Large intestine (tissue), 12 donors: ENCODE measurements at places on chromosomes 2 and 18.

- no peak for DNase-seq
Measured at GRCh38 chr2:6999211-6999877, 82.1 kb downstream of the RNF144A start.

DNA sequence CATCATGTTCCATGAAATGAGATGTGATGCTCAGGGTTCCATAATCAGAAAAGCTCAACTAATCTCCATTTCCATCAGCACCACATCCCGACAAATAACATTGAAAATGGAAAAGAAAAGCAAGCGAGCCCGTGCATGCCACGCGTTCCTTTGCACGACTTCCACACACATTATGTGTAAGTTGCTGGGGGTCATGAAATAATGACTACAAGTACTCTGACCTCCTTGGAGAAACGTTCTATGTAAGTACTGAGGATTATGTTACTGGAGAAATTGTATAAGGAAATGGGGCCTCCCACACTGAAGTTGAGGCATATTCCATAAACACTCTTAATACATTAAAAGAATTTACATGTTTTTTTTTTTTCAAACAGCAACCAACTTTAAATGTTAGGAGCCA, 38.3 kb downstream of the CCBE1 start:
- DNase-seq, result no peak

DNA sequence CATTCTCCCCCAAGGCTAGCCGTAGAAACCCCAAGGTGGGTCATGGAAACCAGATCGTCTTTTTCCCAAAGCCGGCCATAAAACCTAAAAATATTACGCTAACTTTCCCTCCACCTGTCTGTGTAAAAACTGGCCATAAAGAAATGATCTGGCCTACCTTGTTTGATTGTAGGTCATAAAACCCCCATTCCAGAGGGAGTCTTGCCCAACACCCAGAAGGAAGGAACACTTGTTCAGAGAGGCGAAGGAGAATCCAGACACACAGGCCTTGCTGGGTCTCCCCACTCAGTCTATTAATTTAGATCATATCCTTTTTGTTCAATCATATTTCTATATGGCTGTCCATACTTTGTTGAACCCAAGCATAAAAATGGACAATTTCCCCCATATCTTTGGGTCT, 344.7 kb downstream of the HRH4 start:
- DNase-seq, result no peak

- no peak for DNase-seq
Measured at GRCh38 chr2:134137182-134137611, 116.7 kb upstream of the MGAT5 start.

DNA sequence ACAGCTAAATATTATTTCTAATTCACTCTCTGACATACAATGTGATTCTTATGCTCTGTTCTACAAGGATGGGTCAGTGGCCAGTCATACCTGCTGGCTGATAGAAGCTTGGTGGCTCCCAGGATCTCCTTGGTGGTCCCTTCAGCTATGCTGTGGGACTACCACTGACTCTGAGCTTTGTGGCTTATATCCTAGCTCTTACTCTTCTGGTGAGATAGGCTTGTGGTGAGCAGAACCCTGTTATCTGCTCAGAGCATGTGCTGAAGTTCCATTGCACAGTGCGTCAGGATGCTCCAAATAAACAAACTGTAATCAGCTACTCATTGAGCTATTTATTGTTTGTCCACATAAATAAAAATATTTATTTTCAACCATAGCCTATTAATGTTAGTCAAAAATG, 51.7 kb downstream of the MFSD6 start:
- DNase-seq, result no peak

- DNase-seq, result no peak
Measured at GRCh38 chr2:22995576-22995975, 389.4 kb upstream of the KLHL29 start.

DNA sequence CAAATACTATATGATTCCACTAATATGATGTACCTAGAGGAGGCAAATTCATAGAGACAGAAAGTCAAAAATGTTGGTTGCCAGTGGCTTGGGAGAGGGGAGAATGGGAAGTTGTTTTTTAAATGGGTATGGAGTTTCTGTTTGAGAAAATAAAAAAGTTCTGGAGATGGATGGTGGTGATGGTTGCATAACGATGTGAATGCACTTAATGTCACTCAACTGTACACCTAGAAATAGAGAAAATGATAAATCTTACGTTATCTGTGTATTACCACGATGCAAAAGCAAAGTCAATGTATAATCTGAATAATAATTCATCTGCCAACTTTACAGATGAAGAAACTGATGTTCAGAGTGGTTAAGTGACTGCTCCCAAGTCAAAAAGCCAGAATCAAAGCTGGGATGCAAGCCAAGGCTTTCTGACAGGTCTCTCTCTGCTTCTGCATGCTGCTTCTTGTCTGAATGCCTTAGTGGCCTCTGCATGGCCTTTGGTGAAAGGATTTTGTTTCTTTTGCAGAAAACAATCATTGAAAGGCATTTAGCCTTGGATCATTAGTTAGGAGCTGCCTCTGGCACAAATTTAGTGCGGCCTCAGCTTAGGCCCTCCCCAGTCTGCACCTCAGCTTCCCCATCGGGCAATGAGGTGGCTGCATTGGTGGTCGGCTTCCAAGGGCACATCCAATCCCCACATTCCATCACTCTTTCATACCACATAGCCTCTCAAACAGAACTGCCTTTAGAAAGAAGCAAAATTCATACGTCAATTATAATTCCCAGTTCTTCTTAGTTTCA, 46.5 kb upstream of the MYCN start:
- DNase-seq, result no peak

DNA sequence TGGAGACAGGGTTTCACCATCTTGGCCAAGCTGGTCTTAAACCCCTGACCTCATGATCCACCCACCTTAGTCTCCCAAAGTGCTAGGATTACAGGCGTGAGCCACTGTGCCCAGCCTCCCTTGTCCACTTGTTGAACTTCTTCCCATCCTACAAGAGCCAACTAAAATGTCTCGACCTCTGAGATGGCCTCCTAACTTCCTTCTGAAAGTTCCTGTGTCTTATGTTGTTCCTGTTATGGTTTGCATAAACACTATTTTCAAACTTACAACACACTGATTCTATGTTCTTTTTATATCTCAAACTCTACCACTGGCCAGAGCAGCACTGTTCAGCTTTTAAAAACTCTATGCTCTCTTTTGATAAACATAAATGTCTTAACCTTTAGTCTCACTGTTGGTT, 63.3 kb upstream of the UGP2 start:
- DNase-seq, result no peak

DNA sequence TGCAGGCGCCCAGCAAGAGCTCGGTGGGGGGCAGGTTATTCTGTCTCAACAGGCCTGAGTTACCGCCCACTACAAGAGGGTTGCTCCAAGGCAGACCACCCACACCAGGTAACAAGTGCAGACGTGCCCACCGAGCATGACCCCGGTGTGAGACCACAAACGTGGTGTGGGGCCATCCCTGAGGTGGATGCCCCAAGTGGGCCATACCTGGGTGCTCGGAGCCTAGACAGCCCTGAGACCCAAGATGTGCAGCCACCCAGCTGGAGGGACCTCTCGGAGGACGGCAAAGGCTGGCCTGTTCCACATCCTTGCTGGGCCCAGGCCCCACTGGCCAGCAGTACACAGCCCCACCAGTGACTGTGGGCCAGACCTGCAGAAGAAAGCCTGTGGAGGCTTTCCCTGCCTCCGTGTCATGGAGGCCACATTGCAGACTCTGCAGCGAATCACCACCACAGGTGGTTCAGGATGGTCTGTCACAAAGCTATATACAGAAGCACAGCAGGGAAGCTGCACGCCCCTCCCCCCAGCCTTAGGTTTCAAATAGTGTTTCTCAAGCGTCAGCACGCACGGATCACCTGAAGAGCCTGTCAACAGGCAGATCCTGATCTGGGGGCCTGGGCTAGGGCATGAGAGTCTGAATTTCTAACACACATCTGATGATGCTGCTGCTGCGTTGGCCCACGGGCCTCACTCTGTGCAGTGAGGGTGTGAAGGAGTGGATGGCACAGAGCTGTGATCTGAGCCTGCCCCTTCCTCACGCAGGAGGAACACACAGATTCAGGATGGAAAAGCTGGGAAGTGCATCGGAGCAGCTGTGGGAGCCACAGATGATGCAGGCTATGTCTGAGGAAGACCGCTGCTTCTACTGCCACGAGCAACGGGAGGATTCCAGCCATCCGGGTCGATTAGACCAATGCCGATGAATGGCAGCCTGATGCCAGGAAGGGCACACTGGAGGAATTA, 96.8 kb downstream of the UXS1 start:
- no peak for DNase-seq
